ENCODE measurements at places on chromosomes 3 and 15.

- DNase-seq, result no peak
Measured at GRCh38 chr15:77851691-77852090, 219.0 kb upstream of the LINGO1 start.

GRCh38 chr3:195438371-195438770 lies 4.4 kb downstream of the ACAP2 start:
- DNase-seq, result no peak

DNA sequence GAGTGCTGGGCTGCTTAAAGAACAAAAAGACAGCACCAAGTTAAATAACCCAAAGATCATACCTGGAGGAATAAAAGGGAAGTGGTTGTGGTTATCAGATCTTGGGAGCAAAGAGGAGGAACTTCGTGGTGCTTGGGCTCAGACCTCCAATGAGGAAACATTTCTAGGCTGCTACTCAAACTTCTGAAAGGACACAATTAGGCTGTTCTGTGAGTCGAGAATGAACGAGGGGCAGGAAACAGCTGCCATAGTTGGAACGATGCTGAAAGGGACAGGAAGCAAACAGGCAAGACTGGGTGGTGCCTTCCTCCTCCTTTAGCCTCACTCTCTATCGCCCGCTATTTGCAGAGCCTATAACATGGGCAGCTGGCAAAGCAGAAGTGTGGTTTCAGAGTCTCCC lies 276.3 kb upstream of the ARRDC4 start:
- no peak for DNase-seq

- no peak for DNase-seq
Measured at GRCh38 chr3:170974872-170975271, 51.6 kb downstream of the SLC2A2 start.

GRCh38 chr3:27658741-27659140 lies 63.4 kb downstream of the EOMES start:
- no peak for DNase-seq

DNA sequence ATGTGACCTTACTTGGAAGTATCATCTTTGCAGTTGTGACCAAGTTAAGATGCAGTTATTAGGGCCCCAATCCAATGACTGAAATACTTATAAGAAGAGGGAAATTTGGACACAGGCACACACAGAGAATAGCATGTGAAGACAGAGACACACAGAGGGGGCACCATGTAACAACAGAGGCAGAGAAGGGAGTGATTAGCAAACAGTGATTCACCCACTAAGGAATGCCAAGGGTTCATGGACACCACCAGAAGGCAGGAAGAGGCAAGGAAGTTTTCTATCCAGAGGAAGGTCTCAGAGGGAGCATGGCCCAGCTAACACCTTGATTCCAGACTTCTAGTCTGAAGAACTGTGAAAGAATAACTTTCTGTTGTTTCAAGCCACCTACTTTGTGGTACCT lies 25.0 kb downstream of the SIDT1 start:
- DNase-seq, result no peak

DNA sequence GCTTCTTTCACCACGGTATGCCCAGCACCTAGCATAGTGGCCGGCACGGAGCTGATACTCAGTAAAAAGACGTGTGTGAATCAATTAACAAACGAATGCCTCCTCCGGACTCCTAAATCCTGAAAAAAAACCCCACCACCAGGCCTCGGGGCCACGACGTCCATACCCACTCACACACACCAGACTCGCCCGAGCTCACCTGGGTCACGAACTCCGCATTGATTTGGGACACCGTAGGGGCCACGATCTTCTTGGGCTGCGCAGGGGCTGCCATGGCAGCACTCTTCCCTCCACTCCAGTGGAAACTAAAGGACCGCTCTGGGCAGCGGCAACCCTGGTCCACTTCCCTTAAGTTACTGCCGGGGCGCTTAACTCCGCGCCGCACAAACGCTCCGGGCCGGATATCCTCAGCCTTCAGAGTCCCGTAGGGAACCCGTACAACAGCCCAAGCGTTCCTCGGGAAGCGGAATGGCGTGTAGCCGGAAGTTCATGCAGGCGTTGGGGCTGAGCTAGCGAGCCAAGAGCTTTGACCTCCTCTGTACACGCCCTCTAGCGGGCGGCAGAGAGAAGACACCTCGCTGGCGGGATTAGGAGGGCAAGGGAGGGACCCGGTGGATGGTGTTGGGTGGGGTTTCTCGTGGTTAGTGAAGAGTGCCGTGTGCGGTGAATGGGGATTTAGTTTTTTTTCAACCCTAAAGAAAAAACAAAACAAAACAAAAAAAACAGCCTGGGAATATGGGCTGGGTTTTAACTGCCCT lies at the start of gene AQR:
AQR (minus strand) TSS at position 403 of the 758 bp plus-strand sequence; CDS start at position 274, 129 bp downstream.
- DNase-seq, result peak; percentile 84

- no peak for DNase-seq
Measured at GRCh38 chr3:195847055-195847950, 35.6 kb upstream of the MUC4 start.

DNA sequence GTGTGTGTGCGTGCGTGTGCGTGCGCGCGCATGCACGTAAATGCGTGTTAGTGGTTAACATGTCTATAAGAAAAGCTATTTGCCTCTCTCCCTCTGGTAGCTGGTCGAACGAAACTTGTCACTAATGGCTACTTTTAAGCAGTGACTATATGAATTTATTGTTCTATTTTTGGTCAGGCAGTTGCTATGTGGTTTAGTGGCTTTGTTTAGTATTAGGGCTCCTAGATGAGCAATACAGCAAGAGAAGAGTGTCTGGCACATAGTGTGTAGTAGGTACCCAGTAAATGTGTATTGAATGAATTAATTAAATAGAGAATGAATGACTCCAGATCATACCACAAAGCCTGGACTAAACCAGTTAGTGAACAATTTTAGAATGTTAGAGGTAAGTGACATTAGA lies 171.6 kb downstream of the PPM1L start:
- no peak for DNase-seq

- no peak for DNase-seq
Measured at GRCh38 chr3:186526256-186526606, 17.9 kb downstream of the CRYGS start.

DNA sequence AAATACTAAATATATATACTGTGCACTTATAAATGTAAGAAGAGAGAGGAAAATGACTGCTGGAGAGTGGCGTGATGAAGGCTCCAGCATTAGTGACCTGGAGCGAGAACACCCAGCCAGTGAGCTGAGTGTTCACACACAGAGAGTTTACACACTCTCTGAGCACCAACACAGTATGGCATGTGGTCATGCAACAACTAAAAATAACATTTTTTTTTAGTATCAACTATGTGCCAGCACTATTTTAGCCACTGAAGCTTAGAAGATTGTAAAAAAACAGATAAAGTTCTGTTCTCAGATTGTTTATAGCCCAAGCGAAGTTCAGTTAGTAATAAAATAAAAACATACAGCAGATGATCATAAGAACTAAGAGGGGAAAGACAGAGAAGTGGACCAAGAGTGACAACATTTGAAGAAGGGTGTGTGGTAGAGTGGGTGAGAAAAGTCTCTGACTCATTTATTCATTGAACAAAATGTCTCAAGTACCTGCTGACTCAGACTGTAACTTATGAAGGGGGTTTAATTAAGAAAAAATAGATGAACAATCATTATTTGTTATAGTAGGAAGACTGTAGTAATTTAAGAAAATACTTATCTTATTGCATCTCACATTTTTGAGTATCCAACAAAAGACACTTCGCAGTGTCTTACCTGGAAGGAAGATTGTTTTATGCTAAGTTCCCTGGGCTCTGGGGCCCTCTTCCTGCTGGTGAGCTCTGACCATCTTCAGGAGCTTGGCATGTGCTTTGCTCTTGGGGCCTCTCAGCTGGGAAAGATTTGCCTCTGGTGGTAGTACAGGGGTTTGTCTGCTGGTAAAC lies 43.8 kb downstream of the GAP43 start:
- no peak for DNase-seq

- no peak for DNase-seq
Measured at GRCh38 chr3:22241110-22241509, 490.1 kb upstream of the ZNF385D start.

DNA sequence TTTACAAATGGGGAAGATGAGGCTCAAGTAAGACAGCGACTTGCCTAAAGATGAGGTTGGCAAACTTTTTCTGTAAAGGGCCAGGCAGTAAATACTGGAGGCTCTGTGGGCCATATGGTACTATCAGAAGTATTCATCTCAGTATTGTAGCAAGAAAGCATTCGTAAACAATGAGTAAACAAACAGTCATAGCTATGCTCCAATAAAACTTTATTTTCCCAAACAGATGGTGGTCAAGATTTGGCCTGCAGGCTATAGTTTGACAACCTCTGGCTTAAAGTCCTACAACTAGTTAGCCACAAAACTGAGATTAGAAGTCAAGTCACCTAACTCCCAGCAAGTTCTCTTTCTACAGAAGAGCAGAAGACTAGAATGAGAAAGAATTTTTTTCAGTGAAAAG lies 177.0 kb upstream of the NECTIN3 start:
- no peak for DNase-seq

GRCh38 chr15:72978223-72978622 lies 74.0 kb upstream of the NEO1 start:
- DNase-seq, result no peak

GRCh38 chr3:79810092-79810491 lies 42.3 kb upstream of the ROBO1 start:
- DNase-seq, result no peak

DNA sequence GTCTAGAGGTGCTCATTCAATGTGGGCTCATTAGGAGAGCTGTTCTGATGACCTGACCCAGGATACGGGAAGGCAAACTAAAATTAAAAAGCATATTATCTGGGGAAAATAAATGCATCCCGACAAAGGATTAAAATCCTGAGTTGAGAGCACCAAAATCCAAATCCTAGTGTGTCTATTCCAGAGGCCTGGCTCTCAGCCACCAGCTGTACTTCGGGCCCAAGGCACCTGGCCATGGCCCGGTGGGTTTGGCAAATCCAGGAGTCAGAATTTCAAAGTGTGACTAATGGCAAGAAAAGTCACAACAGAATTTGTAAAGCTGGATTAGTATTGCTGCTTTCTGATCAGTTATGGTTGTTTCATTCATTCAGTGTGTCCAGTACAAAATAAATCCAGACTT lies 2.6 kb upstream of the LYSMD4 start:
- DNase-seq, result no peak

DNA sequence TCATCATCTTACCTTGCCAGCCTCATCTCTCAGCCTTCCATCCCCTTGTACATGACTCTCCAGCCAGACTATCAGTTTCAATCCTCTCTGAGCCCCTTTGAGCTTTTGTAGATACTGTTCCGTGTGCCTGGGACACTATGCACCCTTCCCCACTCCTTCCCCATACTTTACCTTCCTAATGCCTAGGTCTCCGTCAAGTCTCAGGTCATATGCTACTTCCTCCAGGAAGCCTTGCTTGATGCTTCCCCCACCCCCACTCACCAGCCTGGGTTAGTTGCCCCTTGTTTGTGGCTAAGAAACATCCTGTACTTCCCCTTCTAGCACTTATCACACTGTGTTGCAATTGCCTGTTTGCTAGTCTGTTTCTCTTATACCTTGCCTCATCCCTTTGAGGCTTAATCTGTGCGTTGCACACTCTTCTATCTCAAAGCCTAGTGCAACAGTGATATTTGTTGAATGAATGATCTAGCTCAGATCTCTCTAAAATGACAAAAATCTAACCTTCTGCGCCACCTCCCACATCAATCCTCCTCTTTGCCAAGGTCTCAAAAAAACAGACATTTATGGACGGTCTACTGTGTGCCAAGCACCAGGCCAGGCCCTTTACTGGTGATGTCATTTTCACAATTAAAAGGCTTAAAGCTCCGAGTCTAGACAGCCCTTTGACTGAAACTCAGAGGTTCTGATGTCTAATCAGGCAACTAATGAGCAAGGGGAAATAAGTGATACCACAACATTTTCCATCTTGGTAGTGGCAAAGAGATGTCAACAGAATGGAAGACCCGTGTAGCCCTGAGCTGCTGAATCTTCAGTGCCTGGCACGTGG lies 6.5 kb upstream of the USP3 start:
- no peak for DNase-seq

DNA sequence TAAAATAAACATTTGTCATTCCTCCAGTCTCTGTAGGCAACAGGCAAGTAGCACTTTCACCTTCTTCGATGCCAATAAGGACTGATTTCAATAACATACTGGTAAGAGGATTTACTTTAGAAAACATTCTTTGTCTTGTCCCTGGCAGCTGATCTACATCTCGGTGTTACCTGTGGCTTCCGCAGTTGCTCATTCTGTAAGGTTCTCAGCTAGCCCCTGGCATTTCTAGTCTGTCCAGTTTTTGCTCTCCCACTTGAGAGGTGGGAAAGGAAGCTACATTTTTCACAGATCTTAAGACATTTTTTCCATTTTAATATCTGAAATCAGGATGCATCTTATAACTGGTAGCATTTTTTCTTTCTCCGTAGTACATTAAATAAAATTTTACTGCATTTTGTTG lies 19.7 kb upstream of the MAP6D1 start:
- DNase-seq, result no peak

DNA sequence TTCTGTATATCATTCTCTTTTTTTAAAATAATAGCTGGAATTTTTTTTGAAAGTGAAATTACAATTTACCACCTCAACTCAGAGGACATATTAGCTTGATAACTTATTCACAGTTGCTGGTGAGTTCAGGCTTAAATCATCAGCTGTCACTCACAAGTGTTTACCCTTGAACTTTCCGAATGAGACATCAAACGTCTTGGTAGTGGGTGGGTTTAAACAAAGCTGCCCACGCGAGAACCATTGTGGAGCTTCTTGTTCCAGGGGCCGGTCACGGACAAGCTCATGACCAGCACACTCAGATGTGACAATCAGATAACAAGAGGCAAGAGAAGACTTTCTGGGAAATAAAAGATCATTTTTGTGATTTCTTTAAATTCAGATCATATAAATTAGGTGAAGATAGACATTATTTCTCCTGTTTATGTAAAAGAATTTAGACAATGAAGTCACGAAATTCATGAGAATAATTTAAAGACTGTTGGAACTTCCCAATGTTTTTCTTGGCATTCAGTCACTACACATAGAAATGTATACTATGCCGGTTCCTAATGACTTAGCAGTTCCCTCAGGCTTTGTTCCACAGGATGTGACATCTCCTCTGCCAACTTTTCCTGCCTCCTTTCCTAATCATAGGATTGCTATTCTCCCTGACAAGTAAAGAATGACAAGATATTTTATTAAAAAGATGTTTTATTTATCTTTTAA lies 29.3 kb downstream of the BTD start:
- no peak for DNase-seq

Measured in activated T-cell treated with anti-CD3 and anti-CD28 coated beads for 48 hours (primary cell).